Activated CD4-positive, alpha-beta memory T cell treated with anti-CD3 and anti-CD28 coated beads, Interleukin-2, amount 10 ng/mL, durations not matched to agents 7 days and 5 days (primary cell): ENCODE measurements at places on chromosomes 6 and 20. TPM values are rescaled to one million over a fixed set of nuclear protein-coding genes. Genes with fewer than 3 reads are reported as not detected.

GRCh38 chr6:157025437-157025836 is 248.3 kb downstream of the ARID1B start:
- no peak overlapping the region for H3K27ac ChIP-seq
- no peaks in the 10 kb centered on the region for H3K27me3 ChIP-seq
- no peak for DNase-seq

DNA sequence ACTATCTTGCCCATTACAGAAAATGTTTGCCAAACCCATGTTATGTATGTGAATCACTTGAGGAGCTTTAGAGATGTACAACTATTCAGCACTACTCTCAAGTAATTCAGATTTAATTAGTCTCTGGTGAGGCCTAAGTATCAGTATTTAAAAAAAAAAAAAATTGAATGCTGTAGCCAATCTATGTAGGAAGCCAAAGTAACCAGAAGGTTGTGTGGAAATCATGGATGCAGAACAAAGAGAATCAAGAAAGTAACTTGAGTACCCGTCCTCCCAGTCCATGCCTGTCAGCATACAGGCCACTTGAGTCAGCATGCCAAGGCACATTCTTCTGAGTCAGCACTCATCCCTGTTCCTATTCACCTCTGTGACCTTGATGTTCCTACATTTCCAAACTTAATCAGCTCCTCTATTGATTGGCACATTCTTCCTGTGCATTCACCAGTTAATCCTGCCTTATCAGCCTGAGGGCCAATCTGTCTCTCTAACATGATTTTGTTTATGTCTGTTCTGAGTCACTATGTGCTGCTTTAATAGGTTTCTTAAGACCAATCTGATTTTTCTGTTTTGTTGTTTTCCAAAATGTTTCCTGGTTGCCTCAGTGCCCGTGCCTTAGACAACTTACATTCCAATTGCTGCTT is 165.6 kb downstream of the KCNQ5 start:
- H3K27ac ChIP-seq = no peak overlapping the region
- H3K27me3 ChIP-seq = no peaks in the 10 kb centered on the region
- DNase-seq = no peak
- H3K4me1 ChIP-seq = no peaks in the 10 kb centered on the region

DNA sequence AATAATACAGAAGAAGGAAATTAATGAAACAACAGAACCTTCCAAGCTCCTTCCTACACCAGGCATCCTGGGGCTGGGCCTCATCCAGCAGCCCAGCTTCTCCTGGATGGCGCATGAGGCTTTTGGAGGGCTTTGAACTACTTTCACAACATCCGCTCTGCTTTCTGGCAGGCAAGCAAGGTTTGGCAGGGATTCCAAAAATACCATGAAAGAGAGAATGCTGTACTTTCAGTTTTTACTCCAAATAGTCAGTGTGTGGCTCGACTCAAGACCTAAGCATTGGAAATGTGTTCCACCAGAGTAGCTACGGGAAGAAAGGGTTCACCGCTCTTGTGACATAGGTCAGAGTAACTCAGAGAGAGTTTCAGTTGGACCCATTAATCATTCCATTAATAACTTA is 125.4 kb downstream of the OPRM1 start:
- H3K36me3 ChIP-seq = peaks cover 16% of the 10 kb centered on the region
- DNase-seq = no peak
- no peak overlapping the region for H3K27ac ChIP-seq
- H3K4me3 ChIP-seq = no peak overlapping the region
- H3K4me1 ChIP-seq = peaks cover 7% of the 10 kb centered on the region

GRCh38 chr6:157996201-157996712 is 14.6 kb downstream of the SYNJ2 start:
- H3K4me1 ChIP-seq = peaks cover 13% of the 10 kb centered on the region
- DNase-seq = no peak
- no peaks in the 10 kb centered on the region for H3K36me3 ChIP-seq

The FOXC1 gene
- 0.08 TPM for total RNA-seq

The C2 gene
- total RNA-seq = 1.0 TPM

DNA sequence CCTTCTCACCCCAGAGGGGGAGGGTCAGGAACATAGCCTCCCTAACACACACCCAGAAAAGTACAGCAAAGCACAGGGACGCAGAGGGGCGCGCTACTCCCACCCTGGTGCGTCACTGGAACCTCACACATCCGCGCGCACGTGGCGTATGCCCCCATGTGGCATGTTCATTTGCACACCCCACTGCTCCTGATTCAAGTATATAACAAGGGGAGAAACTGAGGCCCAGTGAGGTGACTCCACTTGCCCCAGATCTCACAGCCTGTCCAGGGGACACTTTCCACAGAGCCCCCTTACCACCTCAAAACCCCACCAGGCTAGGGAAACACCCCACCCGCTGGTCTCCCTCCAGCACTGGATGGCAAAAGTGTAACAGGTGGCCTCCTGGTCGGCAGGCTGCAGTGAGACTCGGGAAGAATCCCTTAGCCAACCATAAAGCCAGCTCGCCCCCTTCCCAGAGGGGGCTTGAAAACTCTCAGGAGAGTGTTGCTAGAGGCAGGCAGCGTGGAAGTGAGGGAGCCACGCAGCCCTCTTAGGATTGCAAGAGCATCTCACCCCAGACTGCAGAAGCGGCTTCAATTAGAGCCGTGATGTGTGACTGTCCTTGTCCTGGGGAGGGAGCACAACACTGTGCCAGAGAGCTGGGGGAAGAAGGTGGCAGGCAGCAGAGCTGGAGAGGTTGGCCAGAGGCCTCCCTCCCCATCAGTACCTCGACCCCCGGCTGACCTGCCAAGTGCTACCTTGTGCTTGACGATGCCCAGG is at the start of gene GRM4:
TSS of gene GRM4 (minus strand) at position 67 of the 762 bp plus-strand sequence. CDS start 12,591 bp downstream, outside the sequence.
- H3K27ac ChIP-seq = no peak within 1 kb of the TSS
- H3K4me1 ChIP-seq = peaks cover 12% of the 10 kb centered on the region
- DNase-seq = no peak
- H3K4me3 ChIP-seq = peak within 1 kb of the TSS; percentile 24
- H3K27me3 ChIP-seq = peaks cover 67% of the 10 kb centered on the region

- no peaks in the 10 kb centered on the region for H3K27me3 ChIP-seq
- no peak overlapping the region for H3K27ac ChIP-seq
- H3K4me1 ChIP-seq = no peaks in the 10 kb centered on the region
- no peaks in the 10 kb centered on the region for H3K36me3 ChIP-seq
- no peak for DNase-seq
These were observed 135.3 kb downstream of the CDH4 start for GRCh38 chr20:61387204-61387953.

DNA sequence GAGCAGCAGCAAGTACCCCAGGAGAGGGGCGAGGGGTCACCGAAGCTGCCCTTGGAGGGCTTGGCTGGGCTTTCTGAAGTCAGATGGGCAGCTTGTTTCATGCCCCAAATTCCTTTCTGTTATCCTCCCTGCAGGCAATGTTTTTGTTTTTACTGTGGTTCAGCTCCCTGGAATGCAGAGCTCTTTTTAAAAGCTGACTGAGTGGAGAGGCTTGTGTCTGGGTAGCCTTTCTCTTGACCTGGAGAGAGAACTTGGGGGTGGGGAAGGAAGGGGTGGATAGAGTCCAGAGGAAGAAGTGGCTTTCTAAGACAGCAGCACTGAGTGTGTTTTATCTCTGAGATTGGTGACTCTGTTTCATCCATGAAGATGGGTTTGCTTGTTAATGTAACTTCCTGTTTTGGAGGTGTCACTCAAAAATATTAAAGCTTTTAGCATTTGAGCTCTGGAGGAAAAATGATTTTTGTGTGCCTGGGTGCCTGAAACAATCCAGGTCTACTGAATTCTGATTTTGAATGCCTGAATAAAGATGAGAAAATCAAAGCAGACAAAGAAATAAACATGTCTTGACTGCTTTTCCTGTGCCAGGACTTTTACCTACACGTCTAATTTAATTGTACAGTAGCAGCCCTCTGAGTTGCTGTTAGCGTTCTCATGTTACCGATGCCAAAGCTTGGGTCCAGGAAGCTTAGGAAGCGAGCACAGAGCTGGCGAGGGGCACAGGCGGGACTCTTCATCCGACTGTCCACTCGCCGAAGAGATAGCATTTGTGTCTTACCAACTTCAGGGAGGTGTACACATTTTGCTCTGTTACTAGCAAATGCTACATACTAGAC is 78.2 kb upstream of the EEF1E1 start:
- DNase-seq = no peak
- H3K4me1 ChIP-seq = no peaks in the 10 kb centered on the region
- H3K27me3 ChIP-seq = peaks cover 2% of the 10 kb centered on the region
- H3K4me3 ChIP-seq = no peak overlapping the region
- H3K27ac ChIP-seq = no peak overlapping the region

The TAGAP gene
- total RNA-seq = 52.0 TPM

GRCh38 chr6:97175806-97176205 is 107.2 kb downstream of the MMS22L start:
- peaks cover 39% of the 10 kb centered on the region for H3K36me3 ChIP-seq
- no peak for DNase-seq
- H3K27me3 ChIP-seq = no peaks in the 10 kb centered on the region
- no peaks in the 10 kb centered on the region for H3K4me1 ChIP-seq
- H3K27ac ChIP-seq = no peak overlapping the region

- no peak for DNase-seq
- H3K4me1 ChIP-seq = peaks cover 67% of the 10 kb centered on the region
- H3K4me3 ChIP-seq = peak overlapping the region; percentile 95
- H3K27ac ChIP-seq = peak overlapping the region; percentile 98
- H3K27me3 ChIP-seq = no peaks in the 10 kb centered on the region
- peaks cover 48% of the 10 kb centered on the region for H3K36me3 ChIP-seq
These were observed 2.8 kb downstream of the CPNE1 start for GRCh38 chr20:35661908-35662307.

DNA sequence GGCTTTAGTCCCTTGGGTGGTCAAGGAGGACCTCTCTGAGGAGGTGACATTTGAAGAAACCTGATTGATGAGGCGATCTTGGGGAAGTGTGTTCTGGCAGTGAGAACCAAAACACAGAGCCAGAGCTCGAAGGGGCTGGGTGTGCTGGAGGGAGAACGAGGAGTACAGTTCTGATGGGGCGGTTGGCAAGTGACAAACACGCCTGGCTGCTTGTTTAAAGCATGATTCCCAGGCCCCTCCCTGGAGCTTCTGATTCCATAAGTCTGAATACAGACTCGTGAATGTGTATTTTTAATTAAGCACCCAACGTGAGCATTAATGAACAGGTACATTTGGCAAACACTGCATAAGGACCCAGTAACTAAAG is 886 bp upstream of the NFATC2 start:
- H3K27ac ChIP-seq = peak overlapping the region; percentile 62
- peaks cover 33% of the 10 kb centered on the region for H3K4me1 ChIP-seq
- peaks cover 30% of the 10 kb centered on the region for H3K36me3 ChIP-seq
- no peak for DNase-seq

DNA sequence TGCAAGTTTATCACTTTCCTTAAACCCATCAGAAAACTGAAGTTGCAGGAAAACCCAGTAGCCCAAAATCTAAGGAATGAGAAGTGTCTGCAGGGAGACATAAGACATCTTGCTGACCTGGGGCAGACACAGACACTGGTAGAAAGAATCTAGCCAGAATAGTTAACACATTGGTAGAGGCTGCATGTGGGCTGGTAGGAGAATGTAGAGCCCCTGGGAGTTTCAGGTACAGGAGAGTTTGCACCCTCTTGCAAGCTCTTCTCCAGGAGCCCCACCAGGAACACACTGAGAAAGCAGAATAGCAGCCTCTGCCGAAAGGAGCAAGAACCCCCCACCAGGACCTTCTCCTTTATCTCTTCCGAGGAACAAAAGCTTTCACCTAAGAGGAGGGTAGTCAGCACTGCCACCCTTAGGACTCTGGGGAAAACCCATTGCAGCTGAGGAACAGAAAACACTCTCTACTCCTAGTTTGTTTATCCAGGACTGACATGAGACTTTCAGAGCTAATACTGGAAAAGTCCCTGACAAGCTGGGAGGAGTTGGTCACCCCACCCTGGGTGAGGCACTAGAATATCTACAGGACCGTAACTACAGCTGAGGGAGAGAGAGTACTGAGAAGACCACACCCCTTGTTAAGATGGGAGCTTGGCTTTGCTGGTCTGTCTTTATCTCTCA is 10.5 kb upstream of the OGFRL1 start:
- no peaks in the 10 kb centered on the region for H3K4me1 ChIP-seq
- H3K27me3 ChIP-seq = peaks cover 2% of the 10 kb centered on the region
- no peak overlapping the region for H3K27ac ChIP-seq
- H3K36me3 ChIP-seq = no peaks in the 10 kb centered on the region

The SPATA25 gene
- 0.30 TPM for total RNA-seq

The PRPH2 gene
- not detected for total RNA-seq

- no peaks in the 10 kb centered on the region for H3K4me1 ChIP-seq
- DNase-seq = no peak
- H3K27me3 ChIP-seq = no peaks in the 10 kb centered on the region
- H3K4me3 ChIP-seq = no peak overlapping the region
These were observed 275.0 kb downstream of the KHDC1L start for GRCh38 chr6:72950114-72950860.

GRCh38 chr6:165552248-165552736 is 110.7 kb downstream of the PDE10A start:
- H3K27ac ChIP-seq = no peak overlapping the region
- no peaks in the 10 kb centered on the region for H3K4me1 ChIP-seq
- no peak overlapping the region for H3K4me3 ChIP-seq
- DNase-seq = no peak

The ABHD16B gene
- total RNA-seq = not detected

DNA sequence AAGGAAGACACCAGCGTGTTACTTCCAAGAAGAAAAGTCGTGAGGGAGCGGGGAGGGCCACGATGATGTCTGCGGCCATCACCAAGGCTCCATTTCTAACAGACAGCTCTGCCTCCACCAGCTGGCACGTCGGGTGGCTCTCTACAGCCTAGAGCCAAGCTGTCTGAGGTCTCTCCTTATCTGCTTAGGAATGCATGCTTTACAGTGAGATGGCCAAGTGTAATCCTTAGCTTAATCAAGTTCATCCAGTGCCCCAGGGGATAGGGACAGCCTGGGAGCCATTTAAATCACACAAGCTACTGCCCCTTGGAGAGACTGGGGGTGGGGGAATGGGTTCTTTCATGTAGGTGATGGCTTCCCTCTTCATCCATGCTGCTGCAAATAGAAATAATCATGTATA is 213.8 kb upstream of the CST7 start:
- H3K4me3 ChIP-seq = no peak overlapping the region
- DNase-seq = no peak
- no peaks in the 10 kb centered on the region for H3K27me3 ChIP-seq

The TUBE1 gene
- total RNA-seq = 28.5 TPM

DNA sequence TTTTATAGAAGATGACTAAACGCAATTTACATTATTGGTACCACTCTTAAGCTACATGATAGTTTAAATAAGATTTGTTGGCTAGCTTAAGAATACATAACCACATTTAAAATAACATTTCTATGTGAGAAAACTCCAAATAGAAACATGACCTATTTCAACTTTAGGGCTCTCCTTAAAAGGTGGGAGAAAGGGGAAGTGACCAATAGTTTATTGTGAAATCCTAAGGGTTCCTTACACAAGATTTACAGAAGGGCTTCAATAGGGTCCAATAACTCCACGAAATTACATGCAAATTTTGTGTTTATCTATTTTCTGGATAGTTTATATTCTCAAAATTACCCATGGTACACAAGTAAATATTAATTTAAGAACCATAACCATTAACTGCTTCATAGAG is 91.6 kb upstream of the DST start:
- H3K36me3 ChIP-seq = no peaks in the 10 kb centered on the region
- H3K27ac ChIP-seq = no peak overlapping the region
- no peak for DNase-seq
